NCI-H187 (cell line): ENCODE measurements at places on chromosomes 11 and 22.
A peak's percentile ranks its signal among the peaks of the same experiment; 100 is the strongest.

GRCh38 chr11:3011891-3012885, 20.1 kb upstream of the NAP1L4 start:
- DNase-seq: no peak

GRCh38 chr11:3807909-3808860, at the start of gene PGAP2:
TSS of gene PGAP2 (plus strand) at chr11:3808560. CDS start at chr11:3811260, 2,700 bp downstream.
- DNase-seq: peak; percentile 51

GRCh38 chr11:14424096-14424495, 65.1 kb upstream of the RRAS2 start:
- no peak for DNase-seq

DNA sequence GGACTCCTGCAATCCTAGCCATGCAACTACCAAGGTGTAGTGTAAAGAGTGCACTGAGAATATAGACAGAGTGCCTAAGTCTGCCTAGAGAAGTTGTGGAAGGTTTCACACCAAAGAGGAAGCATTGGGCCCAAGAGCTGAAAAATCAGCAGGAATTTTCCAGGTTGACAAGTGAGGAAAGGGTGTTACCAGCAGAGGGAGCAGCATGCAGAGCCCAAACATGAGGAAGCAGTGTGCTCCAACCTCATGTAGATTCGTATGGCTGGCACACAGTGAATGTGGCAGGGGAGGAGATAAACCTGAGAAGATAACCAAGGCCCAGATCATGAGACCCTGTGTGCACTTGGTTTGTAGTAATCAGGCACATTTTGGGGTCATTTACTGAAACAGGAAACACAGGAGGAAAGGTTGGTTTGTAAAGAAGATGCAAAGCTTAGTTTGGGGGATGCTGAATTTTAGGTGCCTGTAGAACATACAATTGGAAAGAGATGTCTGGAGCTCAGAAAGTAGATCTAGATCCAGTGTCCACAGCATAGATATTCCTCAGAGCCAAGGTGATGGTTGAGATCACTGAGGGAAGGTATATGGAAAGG, 1.7 kb downstream of the HPX start:
- DNase-seq: peak; percentile 40

GRCh38 chr22:19986410-19987341, 29.9 kb downstream of the ARVCF start:
- DNase-seq: peak; percentile 21

DNA sequence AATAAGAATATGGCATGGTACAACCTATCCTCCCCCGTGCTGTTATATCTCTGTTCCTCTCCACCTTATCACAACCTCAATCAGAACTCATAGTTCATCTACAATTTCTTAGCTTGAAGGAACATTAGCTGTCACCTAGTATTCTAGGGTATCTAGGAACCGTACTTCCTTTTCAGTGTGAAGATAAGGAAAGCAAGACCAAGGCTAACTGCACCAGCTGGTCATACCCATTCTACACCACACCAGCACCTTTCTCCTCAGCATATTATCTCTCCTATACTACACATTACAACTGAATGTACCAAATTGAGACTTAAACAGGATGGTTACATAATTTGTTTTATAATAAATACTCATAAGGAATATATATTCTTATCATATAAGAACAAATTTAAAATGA, 73.1 kb downstream of the ARHGAP32 start:
- no peak for DNase-seq
